Activated CD4-positive, alpha-beta T cell treated with anti-CD3 and anti-CD28 coated beads, Interleukin-2, amount 10 ng/mL, durations not matched to agents 24 days and 14 days (primary cell): ENCODE measurements at places on chromosomes 5 and 9.

GRCh38 chr9:28832168-28832770 is 1259.0 kb upstream of the C9orf72 start:
- H3K4me3 ChIP-seq: no peak overlapping the region
- no peaks in the 10 kb centered on the region for H3K27me3 ChIP-seq
- no peaks in the 10 kb centered on the region for H3K4me1 ChIP-seq
- no peak for DNase-seq
- no peak overlapping the region for H3K27ac ChIP-seq
- H3K36me3 ChIP-seq: no peaks in the 10 kb centered on the region

GRCh38 chr9:133956520-133957076 is 35.5 kb downstream of the VAV2 start:
- peaks cover 7% of the 10 kb centered on the region for H3K4me1 ChIP-seq
- DNase-seq: no peak
- H3K36me3 ChIP-seq: no peaks in the 10 kb centered on the region
- no peak overlapping the region for H3K4me3 ChIP-seq
- no peaks in the 10 kb centered on the region for H3K27me3 ChIP-seq
- H3K27ac ChIP-seq: no peak overlapping the region

- peak overlapping the region; percentile 70 for H3K27ac ChIP-seq
- peaks cover 6% of the 10 kb centered on the region for H3K36me3 ChIP-seq
- H3K27me3 ChIP-seq: peaks cover 9% of the 10 kb centered on the region
These were observed 483 bp upstream of the PLPP6 start for GRCh38 chr9:4661611-4662010.

GRCh38 chr9:130543859-130544258 is 35.5 kb upstream of the FUBP3 start:
- no peak overlapping the region for H3K4me3 ChIP-seq
- no peaks in the 10 kb centered on the region for H3K36me3 ChIP-seq
- no peak overlapping the region for H3K27ac ChIP-seq
- peaks cover 11% of the 10 kb centered on the region for H3K27me3 ChIP-seq
- no peak for DNase-seq
